ENCODE measurements at places on chromosomes 13 and 19.

- no peak for DNase-seq
Measured at GRCh38 chr19:34179066-34179465, 6.8 kb downstream of the LSM14A start.

DNA sequence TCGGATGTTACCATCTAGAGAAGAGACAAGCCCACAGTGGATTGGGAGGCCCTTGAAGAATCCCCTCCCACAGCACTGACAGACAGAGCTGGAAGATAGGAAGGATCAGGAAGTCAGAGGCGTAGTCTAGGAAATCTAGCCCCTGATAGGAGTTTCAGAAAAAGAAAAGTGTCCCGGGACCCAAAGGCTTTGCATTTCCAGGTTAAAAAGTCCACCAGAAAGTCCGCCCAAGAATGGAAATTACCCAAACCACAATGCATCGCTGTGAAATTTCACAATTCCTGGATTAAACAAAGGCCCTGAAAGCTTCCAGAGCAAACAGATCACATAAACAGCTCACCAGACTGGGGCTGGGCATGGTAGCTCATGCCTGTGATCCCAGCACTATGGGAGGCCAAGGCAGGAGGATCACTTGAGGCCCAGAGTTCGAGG lies 146.9 kb downstream of the KDM4B start:
- DNase-seq, result no peak

DNA sequence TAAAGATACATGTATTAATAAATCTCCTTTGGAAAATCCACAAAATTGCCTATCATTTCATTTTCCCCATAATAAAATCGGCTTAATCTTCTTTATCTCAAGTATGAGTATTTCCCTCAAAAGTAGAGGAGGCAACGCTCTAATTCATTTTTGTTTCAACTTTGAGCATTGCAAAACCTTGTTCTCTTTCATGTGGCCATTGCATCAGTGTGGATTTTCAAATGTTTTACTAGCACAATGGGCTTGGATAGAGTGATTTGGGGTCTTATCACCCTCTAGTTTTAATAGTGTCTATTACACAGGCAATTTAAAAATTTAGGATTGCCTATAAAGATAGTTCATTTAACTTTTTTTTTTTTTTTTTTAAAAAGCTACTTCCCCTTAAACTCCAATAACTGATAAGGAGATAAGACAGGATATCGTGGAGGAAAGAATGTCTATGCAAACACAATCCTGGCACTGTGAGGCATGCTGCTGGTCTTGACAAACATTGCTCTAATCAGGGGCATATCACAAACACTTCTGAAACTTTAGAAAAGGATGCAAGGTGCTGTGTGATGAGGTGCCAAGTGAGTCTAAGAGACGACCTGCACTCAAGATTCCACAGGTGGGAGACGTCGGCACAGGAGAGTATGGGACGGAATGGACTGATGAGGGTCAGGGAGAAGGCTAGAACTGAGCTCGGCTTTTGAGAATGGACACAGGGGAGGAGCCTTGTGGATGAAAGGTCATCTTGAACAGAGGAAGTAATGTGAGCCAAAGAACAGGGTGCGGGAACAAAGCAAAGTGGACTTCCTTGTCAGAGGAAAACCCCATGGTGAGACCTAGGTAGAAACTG lies 199.7 kb downstream of the IRS2 start:
- DNase-seq, result peak; percentile 7

GRCh38 chr13:44263751-44264620 lies 109.6 kb upstream of the SERP2 start:
- DNase-seq, result no peak

GRCh38 chr19:43467730-43468129 lies 2.3 kb upstream of the LYPD3 start:
- DNase-seq, result no peak

GRCh38 chr19:57282011-57282643 lies 1.8 kb downstream of the ZNF460 start:
- DNase-seq, result no peak

Measured in HuH-7 (cell line).